Neural crest cell (in vitro differentiated cells): ENCODE measurements at places on chromosomes 7 and 10. TPM values are rescaled to one million over a fixed set of nuclear protein-coding genes. Genes with fewer than 3 reads are reported as not detected.

ATRNL1 gene
- 44.1 and 46.9 TPM in 2 replicates for total RNA-seq

SYT15B gene
- 0.12 and 0.16 TPM in 2 replicates for total RNA-seq

PON1 gene
- total RNA-seq: not detected in 2 replicates

VWC2 gene
- total RNA-seq: 0.02 TPM in 1 of 2 replicates, not detected in the other

GJC3 gene
- total RNA-seq: 0.28 and 0.45 TPM in 2 replicates

SPDYE9 gene
- total RNA-seq: not detected in 2 replicates

DNA sequence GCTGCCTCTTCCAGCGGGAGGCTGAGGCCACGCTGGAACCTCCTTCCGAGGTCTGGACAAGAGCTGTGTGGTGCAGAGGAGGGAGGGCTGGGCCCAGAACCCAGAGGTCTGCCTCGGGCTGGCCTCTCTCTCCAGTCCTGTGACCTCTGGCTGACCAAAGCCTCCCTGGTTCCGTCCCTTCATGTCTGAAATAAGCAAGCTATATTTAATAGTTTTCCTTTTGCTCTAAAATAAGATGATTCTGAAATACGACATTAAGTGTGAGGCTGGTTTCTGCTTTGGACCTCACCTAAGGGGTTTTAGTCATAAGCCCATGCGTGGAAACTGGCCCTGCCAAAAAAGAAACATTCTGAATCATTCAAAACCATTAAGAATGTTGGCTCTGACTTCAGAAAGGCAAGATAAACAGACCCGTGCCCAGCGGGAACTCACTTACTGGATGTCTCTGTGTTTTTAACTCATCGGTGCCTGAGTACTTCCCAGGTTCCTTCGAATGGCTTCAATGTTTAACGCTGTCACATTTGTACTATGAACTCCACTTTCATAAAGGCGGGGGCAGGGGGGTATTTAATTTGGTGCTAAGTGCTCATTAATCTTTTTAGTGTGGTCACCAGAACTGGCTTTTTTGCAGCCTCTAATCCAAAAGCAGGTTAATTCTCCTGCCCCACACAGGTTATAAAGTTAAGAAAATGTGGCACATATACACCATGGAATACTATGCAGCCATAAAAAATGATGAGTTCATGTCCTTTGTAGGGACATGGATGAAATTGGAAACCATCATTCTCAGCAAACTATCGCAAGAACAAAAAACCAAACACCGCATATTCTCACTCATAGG, 157.5 kb upstream of the KLF14 start:
- no peak overlapping the region for H3K27ac ChIP-seq
- no peak for DNase-seq
- no peaks in the 10 kb centered on the region for H3K36me3 ChIP-seq
- H3K4me1 ChIP-seq: peaks cover 30% of the 10 kb centered on the region
- H3K27me3 ChIP-seq: no peaks in the 10 kb centered on the region
- no peak overlapping the region for H3K4me3 ChIP-seq

GRCh38 chr7:36652431-36652830, 71.9 kb downstream of the AOAH start:
- no peak overlapping the region for H3K4me3 ChIP-seq
- no peaks in the 10 kb centered on the region for H3K36me3 ChIP-seq
- H3K4me1 ChIP-seq: peaks cover 30% of the 10 kb centered on the region
- H3K27me3 ChIP-seq: no peaks in the 10 kb centered on the region

GRCh38 chr7:157831143-157831905, 494.5 kb downstream of the DNAJB6 start:
- H3K4me3 ChIP-seq: no peak overlapping the region
- H3K36me3 ChIP-seq: peaks cover 3% of the 10 kb centered on the region
- peaks cover 24% of the 10 kb centered on the region for H3K4me1 ChIP-seq

- DNase-seq: peak; percentile 45
- H3K36me3 ChIP-seq: peaks cover 2% of the 10 kb centered on the region
- H3K27ac ChIP-seq: peak overlapping the region; percentile 96
- H3K4me3 ChIP-seq: peak overlapping the region; percentile 93
- H3K4me1 ChIP-seq: peaks cover 54% of the 10 kb centered on the region
- H3K27me3 ChIP-seq: peaks cover 79% of the 10 kb centered on the region
Observed at GRCh38 chr10:75403144-75403938, 1.8 kb upstream of the ZNF503 start.

DNA sequence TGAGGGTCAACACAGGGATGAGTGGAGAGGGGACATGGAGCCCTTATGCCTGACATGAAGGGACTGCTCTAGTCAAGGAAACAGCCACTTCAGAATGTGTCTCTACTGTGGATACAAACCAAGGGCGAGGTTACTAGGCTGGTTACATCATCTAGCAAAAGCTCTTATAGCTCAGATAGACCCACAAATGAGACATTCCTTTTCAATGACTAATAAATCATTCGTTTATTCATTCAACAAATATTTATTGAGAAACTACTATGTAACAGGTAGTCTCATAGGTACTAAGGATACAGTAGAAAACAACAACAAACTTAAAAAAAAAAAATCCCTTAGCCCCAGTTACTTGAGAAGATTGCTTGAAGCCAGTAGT, 219.5 kb downstream of the KIAA1217 start:
- no peak overlapping the region for H3K27ac ChIP-seq
- H3K36me3 ChIP-seq: no peaks in the 10 kb centered on the region
- no peak overlapping the region for H3K4me3 ChIP-seq
- no peak for DNase-seq
- H3K27me3 ChIP-seq: no peaks in the 10 kb centered on the region
- H3K4me1 ChIP-seq: no peaks in the 10 kb centered on the region

DNA sequence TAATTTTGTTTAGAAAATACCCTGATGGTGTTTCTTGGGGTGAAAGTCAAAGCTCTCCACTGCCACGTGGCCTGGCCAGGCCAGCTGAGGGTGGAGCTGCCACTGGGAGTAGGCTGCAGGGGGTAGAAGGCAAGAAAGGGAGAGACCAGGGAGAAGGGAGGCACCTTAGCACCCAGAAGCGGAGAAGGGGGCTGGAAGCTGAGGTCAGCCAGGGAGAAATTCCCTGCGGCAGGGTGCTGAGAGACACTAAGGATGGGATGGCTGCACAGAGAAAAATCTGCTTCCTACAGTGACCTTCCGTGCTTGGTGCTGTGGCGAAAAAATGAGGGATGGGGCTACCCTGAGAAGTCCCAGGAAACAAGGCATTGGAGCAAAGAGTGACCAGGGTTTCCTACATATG, 143.7 kb downstream of the SLIT1 start:
- H3K36me3 ChIP-seq: no peaks in the 10 kb centered on the region
- no peak overlapping the region for H3K4me3 ChIP-seq
- no peaks in the 10 kb centered on the region for H3K27me3 ChIP-seq
- no peak for DNase-seq
- H3K4me1 ChIP-seq: peaks cover 14% of the 10 kb centered on the region

- H3K4me1 ChIP-seq: peaks cover 24% of the 10 kb centered on the region
- H3K36me3 ChIP-seq: no peaks in the 10 kb centered on the region
- DNase-seq: no peak
Observed at GRCh38 chr7:26153823-26154783, 2.1 kb downstream of the NFE2L3 start.

GRCh38 chr7:1978656-1979590, 253.8 kb downstream of the MAD1L1 start:
- H3K4me1 ChIP-seq: peaks cover 8% of the 10 kb centered on the region
- peaks cover 19% of the 10 kb centered on the region for H3K36me3 ChIP-seq
- no peak overlapping the region for H3K4me3 ChIP-seq
- no peaks in the 10 kb centered on the region for H3K27me3 ChIP-seq

GRCh38 chr10:34748357-34748756, 66.7 kb downstream of the PARD3 start:
- H3K4me3 ChIP-seq: no peak overlapping the region
- peaks cover 31% of the 10 kb centered on the region for H3K4me1 ChIP-seq

- no peak overlapping the region for H3K27ac ChIP-seq
- H3K27me3 ChIP-seq: no peaks in the 10 kb centered on the region
- H3K4me1 ChIP-seq: no peaks in the 10 kb centered on the region
- H3K36me3 ChIP-seq: peaks cover 16% of the 10 kb centered on the region
- DNase-seq: no peak
- H3K4me3 ChIP-seq: no peak overlapping the region
Observed at GRCh38 chr7:105512415-105512814, 9.7 kb downstream of the PUS7 start.

GRCh38 chr7:29825775-29826529, 19.6 kb downstream of the WIPF3 start:
- H3K36me3 ChIP-seq: no peaks in the 10 kb centered on the region
- no peak overlapping the region for H3K27ac ChIP-seq
- H3K4me3 ChIP-seq: no peak overlapping the region

- H3K27ac ChIP-seq: no peak overlapping the region
- DNase-seq: no peak
- peaks cover 6% of the 10 kb centered on the region for H3K4me1 ChIP-seq
- no peak overlapping the region for H3K4me3 ChIP-seq
- H3K27me3 ChIP-seq: no peaks in the 10 kb centered on the region
Observed at GRCh38 chr7:49670991-49671390, 102.4 kb upstream of the VWC2 start.

GRCh38 chr10:4011136-4011812, 226.3 kb upstream of the KLF6 start:
- peak overlapping the region; percentile 4 for H3K27ac ChIP-seq
- H3K4me3 ChIP-seq: no peak overlapping the region
- no peaks in the 10 kb centered on the region for H3K36me3 ChIP-seq
- H3K4me1 ChIP-seq: peaks cover 5% of the 10 kb centered on the region
- no peaks in the 10 kb centered on the region for H3K27me3 ChIP-seq

GRCh38 chr7:123355576-123356190, 155.9 kb upstream of the SLC13A1 start:
- peak overlapping the region; percentile 30 for H3K27ac ChIP-seq
- peak; percentile 22 for DNase-seq
- H3K4me3 ChIP-seq: peak overlapping the region; percentile 25
- H3K4me1 ChIP-seq: peaks cover 22% of the 10 kb centered on the region

DNA sequence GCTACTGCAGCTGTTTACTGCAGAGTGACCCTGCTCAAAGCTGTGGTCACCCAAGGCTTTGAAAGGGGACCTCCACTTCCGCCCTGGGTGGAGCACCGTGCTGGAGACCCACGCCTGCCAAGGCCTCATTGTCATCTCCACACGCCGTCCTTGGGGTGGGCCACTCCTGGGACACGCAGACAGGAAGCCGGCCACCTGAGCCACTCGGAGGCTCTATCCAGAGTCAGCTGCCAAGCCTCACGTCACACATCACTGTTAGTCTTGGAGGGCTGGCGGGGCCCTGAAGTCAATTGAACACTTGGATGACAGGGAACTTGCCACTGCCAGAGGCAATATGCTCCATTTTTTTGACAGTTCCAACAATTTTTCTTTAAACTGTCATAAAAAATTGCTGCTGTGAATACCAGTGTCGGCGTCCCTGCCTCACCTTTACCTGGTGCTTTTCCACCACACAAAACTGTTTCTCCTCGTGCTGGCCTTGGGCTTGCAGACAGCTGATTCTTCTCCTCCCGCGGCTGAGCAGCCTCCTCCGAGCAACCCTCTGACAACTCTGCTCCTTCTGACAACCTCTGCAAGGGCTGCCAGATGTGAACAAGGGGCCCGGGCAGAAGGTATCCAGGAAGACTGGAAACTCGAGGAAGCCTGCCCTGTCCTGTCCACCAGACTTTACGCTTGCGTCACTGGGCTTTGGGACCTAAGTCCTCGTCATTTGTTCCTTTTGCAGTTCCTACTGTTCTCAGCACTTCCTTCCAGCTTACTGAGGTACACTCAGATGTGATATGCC, 81.9 kb downstream of the EGFR start:
- no peaks in the 10 kb centered on the region for H3K4me1 ChIP-seq
- DNase-seq: no peak
- H3K27me3 ChIP-seq: peaks cover 27% of the 10 kb centered on the region
- H3K36me3 ChIP-seq: no peaks in the 10 kb centered on the region
- H3K4me3 ChIP-seq: no peak overlapping the region
- H3K27ac ChIP-seq: no peak overlapping the region

- H3K27ac ChIP-seq: no peak overlapping the region
- H3K4me3 ChIP-seq: peak overlapping the region; percentile 56
- H3K36me3 ChIP-seq: no peaks in the 10 kb centered on the region
- no peak for DNase-seq
- peaks cover 16% of the 10 kb centered on the region for H3K4me1 ChIP-seq
Observed at GRCh38 chr10:69451784-69452251, 553 bp downstream of the TSPAN15 start.

- no peaks in the 10 kb centered on the region for H3K27me3 ChIP-seq
- no peak for DNase-seq
- H3K27ac ChIP-seq: no peak overlapping the region
- H3K4me3 ChIP-seq: no peak overlapping the region
- no peaks in the 10 kb centered on the region for H3K4me1 ChIP-seq
Observed at GRCh38 chr10:36280890-36281499, 638.9 kb upstream of the FZD8 start.
